ENCODE measurements at places on chromosomes 5 and 9.

DNA sequence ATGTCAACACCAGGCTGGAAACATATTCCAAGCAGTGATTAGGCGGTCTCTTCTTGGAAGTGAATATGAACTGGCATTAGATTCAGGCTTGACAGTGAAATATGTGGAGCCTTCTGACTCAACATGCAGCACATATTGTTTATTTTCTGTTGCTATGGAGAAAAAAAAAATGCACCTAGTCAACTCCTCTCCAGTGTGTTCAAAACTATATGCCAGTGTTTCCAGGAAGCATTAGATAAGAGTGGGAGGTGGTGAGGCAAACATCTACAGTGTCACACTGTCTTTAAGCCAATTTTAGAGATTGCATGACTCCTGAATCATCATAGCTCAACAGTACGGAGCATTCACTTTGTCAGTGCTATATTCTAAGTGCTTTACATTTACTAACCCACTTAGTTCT, 117.9 kb downstream of the HCN1 start:
- peak; percentile 22 for DNase-seq

GRCh38 chr9:115808108-115808507, 345.5 kb upstream of the PAPPA start:
- DNase-seq, result no peak

GRCh38 chr9:125815568-125815967, 68.4 kb downstream of the PBX3 start:
- DNase-seq, result no peak

- DNase-seq, result no peak
These were observed 227.8 kb downstream of the SEMA5A start for GRCh38 chr5:9318031-9318430.

- DNase-seq, result peak; percentile 29
These were observed 593 bp downstream of the BRD3OS start for GRCh38 chr9:134025606-134026541.

GRCh38 chr9:22035591-22036011, 26.5 kb upstream of the CDKN2B start:
- no peak for DNase-seq

DNA sequence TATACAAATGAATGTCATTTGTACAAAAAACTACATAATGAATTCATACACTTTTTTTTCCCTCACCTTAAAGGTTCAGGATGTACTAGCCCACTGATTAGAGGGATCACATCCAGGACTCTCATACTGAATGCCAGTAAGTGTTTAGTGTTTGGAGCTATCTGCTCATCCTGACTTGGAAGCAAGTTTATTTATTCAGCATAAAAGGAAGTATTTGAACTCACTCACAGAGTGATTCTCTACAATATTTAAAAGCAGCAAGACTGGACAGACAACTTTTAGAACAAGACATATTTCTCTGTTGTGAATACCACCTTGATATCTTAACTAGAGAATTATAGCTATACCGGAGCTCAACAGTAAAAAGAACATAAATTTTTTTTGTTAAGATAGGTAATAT, 14.8 kb upstream of the IQGAP2 start:
- DNase-seq, result no peak

GRCh38 chr5:132838516-132839282, 8.3 kb upstream of the SHROOM1 start:
- no peak for DNase-seq

GRCh38 chr9:112572416-112572815, 85.8 kb downstream of the KIAA1958 start:
- no peak for DNase-seq

GRCh38 chr9:134653259-134654009, 11.8 kb downstream of the COL5A1 start:
- no peak for DNase-seq

GRCh38 chr5:136427426-136427825, 62.1 kb upstream of the TRPC7 start:
- no peak for DNase-seq

GRCh38 chr9:137479892-137480685, 21.0 kb upstream of the NSMF start:
- DNase-seq, result no peak

GRCh38 chr5:135488727-135489465, 36.7 kb upstream of the TIFAB start:
- DNase-seq, result peak; percentile 30

- DNase-seq, result no peak
These were observed 330.6 kb upstream of the MEF2C start for GRCh38 chr5:89213573-89213972.

DNA sequence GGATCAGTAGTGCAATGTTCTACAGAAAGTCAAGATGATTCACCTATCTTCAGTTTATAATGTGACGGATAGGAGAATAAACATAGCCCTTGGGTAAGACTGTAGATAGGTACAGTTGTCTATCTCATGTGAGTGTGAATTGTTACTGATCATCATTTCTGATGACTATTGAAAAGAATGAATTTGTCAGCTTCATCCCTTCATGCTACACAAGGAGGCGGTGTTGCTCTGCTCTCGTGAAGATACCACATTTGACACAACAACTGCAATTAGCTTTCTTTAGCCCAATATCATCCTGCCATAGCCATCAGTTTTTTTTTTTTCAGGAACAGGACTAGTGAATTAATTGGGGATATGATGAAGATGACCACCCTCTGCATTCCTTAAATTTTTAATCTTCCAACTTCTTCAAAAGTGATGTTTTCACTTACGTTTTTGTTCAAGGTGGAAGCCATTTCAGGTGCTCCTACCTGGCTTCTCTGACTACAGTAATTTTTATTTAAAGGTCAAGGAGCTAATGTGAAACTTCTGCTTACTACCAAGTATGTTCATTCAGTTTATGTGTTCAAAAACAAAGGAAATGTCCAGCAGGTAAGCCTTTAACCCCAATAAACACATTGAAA, 152.9 kb upstream of the MOCS2 start:
- peak; percentile 8 for DNase-seq

- DNase-seq, result peak; percentile 60
These were observed 54.7 kb downstream of the ANXA2R start for GRCh38 chr5:42985129-42986037.

DNA sequence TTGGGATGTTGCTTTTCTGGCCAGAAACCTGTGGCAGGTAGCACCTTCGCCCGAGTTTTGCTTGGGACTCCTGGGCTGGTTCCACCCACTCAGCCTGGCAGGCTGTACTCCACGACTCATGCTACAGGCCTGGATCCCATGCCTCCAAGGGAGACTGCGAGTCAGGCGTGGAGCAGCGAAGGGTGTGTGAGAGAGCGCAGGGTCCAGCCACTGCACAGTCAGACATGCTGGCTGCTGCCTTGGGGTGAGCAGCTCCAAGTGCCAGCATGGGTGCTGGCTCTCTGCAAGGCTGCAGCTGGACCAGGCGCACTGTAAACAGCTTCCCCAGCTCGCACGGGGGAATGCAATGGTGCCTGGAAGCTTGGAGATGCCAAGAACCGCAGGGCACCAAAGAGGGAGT, 249.6 kb upstream of the EDIL3 start:
- no peak for DNase-seq

GRCh38 chr5:180499684-180500083, 5.5 kb downstream of the CNOT6 start:
- no peak for DNase-seq

- DNase-seq, result no peak
These were observed 17.2 kb downstream of the FBXW11 start for GRCh38 chr5:171989276-171989675.

- DNase-seq, result no peak
These were observed 540.2 kb upstream of the TRPC7 start for GRCh38 chr5:136905571-136905970.

DNA sequence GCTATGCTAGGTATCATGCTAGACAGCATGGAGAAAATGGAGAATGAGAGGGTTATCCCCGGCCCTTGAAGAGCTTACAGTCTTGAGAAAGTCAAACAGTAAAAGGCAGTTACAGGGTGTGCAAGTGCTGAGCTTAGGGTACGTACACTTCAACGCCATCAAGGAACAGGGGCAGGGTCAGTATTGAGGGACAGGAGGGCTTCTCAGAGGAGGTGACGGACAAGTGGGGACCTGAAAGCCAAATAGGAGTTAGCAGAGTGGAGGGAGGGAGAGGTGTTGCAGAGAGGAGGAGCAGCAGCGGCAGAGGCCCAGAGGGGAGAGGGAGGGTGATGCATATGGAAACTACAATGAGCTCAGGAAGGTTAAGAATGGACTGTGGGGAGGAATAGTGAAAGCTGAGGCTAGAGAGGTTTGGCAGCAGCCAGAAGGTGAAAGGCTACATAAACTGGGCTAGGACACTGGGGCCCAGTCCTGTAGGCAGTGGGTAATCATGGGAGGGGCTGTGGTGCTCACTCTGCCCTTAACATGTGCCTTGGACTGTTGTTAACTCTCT, 88.0 kb downstream of the NRG2 start:
- DNase-seq, result no peak

DNA sequence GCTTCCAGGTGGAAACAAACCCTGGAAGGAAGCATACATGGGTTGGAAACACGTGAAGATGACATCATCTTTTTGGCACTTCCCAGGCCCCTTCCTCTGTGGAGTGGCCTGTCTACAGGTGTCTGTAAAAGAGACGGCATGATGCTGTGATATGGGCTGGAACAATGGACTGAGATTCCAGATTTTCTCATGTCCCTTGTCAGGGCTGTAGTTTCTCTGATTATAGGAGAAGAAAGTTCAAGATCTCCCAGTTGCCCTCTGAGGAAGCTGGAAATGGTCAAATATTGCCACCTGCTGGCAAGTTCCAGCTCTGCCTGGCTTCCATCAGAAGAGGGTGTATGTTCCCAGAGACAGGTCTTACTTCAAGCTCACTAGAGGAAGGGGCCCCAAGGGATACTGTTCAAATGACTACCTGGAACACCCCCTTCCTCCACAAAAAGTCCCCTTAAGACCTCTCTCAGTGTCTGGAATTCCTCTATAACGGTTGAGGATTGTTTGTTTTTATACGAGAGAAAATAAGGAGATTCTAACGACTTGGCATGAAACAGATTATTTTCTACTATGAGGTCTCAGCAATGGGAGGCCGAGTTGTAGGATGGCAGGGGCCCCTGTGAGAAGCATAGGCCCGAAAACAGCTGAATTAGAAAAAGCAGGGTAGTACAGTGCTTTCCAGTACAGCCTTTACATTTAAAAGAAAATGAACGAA, 7.3 kb upstream of the ANXA6 start:
- peak; percentile 87 for DNase-seq

All from suppressor macrophage (primary cell).